Stimulated activated CD4-positive, alpha-beta T cell treated with anti-CD3 and anti-CD28 coated beads, Interleukin-4, amount 100 ng/mL, for 4 hours (primary cell): ENCODE measurements at places on chromosomes 3 and 15.

DNA sequence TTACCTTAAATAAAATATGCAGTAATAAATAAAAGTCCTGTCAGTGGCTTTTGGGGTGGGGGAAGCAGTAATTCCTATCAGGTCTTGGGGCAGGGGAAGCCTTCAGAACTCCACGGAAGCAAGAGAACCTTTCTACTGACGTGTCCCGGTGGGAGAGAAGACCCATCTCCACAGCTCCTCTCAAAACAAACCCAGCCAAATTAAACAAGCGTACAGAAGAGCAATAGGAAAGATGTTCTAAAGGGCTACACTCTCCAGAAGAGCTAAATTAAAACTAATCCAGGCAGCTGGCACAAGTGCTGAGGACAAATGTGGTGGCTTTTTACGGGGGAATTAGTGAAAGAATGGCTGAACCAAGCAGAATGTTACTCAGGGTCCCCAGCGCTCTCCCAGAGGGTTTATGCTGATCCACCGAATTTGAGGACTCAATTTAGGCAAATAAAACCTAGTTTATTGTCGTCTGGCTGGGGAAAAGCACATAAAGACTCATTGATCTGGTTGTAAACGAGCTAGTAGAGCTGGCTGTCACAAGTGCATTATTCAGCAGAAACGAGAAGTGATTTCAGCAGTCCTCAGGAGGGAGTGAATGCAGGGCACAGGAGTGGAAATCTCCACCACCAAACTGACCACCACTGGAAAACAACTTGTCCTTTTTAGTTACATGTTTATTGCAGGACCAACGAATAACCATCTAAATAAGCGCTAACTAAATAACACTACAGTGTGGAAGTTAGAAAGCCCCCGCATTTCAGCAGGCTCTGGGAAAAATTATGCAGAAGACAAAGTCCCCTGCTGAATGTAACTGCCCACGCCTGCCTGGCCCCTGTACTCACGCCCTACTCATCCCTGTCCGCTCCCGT, 13.5 kb downstream of the BFSP2 start:
- DNase-seq = no peak

GRCh38 chr3:44411031-44411645, 66.3 kb downstream of the ZNF445 start:
- DNase-seq = no peak

- DNase-seq = no peak
Measured at GRCh38 chr15:98397419-98397818, 250.9 kb upstream of the IGF1R start.

- no peak for DNase-seq
Measured at GRCh38 chr3:56339244-56339643, 129.0 kb downstream of the ERC2 start.

DNA sequence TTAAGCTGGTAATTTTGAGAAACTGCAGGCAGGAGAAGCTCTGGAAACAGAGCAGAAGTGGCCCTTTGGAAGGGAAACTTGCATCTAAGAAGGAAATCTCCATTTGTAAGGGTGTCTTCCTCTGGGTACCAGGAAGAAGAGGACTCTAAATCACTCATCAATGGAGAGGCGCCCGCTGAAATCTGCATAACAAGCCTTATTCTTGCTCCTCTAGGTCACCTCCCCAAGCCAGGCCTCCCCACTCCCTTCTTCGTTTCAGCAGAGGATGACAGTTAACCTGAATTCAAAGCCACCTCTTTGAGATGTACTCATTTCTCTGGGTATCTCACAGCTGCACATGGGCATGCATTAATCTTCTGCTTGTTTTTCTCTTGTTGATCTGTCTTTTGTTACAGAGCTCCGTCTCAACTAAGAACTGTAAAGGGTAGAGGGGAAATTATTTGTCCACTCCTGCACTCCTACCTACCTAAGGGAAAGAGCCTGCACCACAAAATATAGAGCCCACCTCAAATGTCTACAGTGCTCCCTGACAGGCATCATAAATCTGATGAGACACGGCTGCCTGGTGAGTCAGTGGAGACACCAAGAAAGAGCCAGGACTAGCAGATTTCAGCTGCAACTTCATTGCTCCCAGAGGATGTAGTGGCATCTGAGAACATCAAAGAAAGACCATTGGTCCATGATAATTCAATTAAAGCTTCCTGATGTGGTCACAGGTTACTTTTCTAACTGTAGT, 51.5 kb downstream of the GABRB3 start:
- no peak for DNase-seq

- no peak for DNase-seq
Measured at GRCh38 chr15:95162531-95162930, 931.2 kb downstream of the MCTP2 start.

- DNase-seq = no peak
Measured at GRCh38 chr3:53215816-53216215, 40.0 kb downstream of the TKT start.

- DNase-seq = no peak
Measured at GRCh38 chr3:34073111-34073510, 274.7 kb downstream of the PDCD6IP start.

DNA sequence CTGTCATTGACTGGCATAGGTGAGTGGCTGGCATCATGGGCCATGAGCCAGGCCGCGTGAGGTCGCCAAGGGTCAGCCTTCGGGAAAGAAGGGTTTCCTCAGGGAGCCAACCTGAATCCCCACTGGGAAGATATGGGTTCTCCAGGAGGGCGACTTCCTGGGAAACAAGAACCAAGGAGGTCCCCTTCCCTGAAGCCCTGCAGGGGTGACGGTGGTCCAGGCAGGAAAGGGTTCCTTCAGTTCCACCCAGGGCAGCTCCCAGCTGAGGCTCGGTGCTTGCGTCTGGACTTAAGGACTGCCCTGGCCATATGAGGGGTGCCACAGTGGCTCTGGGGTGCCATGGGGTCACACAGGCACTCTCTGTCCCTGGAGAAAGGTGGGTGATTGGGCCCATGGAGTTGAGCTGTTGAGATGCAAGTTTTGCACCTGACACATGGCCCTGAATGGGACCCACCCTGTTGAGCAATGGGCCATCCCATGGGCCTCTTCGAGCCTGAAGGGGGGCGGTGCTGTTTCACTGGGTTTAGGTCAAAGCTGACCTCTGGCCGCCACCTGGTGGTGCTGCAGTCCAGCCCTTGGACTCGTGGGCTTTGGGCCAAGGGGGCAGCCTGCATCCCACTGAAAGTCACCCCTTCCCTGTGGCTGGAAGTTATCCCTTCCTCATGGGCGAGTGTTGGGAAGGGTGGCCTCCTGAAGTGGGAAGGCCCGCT, 228.1 kb downstream of the SNRPN start:
- peak; percentile 1 for DNase-seq

- no peak for DNase-seq
Measured at GRCh38 chr15:72845981-72846383, 62.4 kb upstream of the ADPGK start.

DNA sequence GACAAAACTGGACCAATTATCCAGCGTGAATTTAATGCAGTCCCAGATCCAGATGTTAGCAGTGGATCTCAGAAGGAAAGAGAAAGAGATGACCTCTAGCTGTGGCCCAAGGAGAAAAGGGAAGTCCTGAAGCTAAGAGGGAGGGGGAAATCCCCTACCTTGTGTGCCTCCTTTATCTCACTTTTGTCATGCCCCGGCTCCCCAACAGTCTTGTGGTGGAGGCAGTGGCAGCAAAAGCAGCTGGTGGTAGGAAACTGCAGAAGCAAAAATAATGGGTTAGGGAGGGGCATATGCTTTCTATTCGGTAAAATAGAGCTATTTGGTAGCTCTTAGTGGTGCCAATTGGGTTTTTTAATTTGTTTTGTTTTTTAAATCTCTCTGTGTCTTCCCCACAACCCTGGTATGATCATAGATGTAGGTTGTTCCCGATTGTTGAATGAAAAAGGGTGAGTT, 56.5 kb downstream of the MCTP2 start:
- DNase-seq = no peak

- no peak for DNase-seq
Measured at GRCh38 chr3:194671511-194671899, 486 bp downstream of the LSG1 start.

GRCh38 chr15:50295966-50296365, 30.4 kb upstream of the HDC start:
- no peak for DNase-seq

GRCh38 chr3:51999846-52000245, 4.2 kb upstream of the RPL29 start:
- DNase-seq = no peak

GRCh38 chr3:161498259-161498921, 1.8 kb downstream of the OTOL1 start:
- DNase-seq = no peak

DNA sequence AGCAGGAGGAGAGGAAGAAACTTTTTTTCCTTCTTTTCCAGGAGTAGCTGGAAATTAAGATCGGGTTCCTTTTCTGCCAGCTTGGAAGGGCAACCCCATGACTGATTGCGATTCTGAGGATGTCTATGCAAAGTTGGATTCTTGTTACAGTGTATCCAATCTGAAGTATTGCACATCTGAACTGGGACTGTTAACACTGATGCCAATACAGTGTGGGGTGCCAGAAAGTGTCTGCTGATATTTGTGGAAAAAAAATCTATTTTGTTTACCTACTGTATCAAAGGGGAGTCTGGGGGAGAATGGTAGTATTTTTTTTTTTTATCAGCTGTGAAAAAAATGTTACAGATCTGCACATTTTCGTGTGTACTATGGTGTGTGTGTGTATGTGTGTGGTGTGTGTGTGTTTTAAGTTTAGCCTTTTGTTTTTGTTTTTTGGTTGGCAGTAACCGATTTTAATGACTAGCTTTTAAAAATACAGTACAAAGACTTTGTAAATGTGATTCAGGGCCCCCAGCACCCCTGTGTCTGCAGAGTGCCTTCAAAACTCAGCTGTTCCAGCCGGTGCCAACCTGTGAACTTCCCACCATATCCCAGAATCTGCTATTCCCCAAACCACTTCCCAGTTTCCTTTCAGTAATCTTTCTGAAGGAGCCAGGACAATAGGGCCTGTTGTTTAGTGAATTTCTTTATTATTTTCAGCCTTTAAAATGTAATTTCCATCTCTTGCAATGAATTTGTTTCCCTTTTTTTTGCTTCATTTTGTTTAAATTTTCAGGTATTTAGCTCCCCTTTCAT, 1.9 kb downstream of the RAP2B start:
- DNase-seq = no peak

DNA sequence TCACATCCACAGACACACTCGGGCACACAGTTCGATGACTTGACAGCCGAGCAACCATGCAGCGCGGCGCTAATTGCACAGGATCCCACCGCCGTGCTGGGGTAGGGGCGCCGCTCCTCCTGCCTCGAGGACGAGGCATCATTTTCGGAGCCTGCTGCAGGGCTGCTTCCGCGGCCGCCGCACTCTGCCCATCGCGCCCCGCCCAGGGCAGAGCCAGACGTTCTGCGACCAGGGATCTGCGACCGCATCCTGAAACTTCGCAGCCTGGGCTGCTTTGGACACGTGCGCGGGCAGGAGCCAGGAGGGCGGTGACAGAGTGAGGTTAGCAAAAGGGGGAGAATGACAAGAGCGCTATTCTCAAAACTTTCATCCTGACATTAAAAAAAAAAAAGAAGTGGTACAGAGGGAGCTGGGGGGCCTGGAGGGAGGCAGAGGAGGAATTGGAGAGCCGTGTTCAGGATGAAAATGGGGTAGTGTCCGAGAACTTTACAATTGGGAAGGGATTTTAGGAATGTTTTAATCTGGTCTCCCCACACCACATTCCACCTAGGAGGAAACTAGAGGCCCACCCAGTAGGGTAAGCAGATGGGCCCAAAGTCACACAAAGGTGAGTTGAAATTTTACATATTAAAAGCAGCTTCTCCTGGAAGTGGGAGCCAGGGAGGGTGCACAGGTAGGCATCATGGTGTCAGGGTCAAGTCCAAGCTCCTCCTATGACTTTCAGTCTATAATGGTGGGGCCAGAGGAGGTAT, 15.9 kb downstream of the IGDCC3 start:
- DNase-seq = no peak

DNA sequence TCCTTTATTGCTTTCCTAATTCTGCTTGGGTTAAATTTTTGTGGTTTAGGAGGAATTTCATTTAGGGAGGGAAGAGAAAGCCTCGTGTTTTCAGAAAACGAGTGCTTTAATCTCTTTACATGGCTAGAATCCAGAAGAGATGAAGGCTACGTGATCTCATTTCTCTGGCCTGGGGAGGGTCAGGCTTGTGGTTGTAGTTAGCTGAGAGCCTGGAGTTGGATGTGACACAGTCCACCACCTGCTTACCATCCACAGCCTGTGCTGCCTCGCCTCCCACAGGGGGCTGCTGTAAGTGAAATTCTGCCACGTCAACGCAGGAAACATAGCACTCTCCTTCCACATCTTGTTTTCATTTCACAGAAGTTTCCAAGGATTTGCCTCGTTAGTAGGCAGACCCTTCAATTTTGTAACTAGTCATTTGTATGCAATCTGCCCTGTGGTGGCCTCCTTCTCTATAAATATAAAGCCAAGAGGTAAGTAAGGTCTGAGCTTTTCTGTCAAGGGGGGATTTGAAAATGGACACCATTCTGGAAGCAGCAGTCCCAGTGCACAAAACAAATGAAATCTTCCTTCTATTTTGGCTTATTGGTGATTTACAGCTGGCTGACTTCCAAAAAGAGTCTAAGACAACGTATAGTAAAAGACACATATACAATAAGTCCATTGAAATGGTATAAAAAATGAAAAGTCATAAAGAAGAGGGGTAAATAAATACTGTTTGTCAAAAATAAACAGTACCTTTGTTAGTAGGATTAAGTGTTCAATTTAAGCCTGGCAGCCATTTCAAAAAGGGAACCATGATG, 3.4 kb downstream of the GXYLT2 start:
- no peak for DNase-seq

GRCh38 chr15:67781907-67782690, 43.2 kb upstream of the SKOR1 start:
- DNase-seq = no peak

GRCh38 chr3:122938783-122939425, 88.7 kb downstream of the SEMA5B start:
- no peak for DNase-seq

DNA sequence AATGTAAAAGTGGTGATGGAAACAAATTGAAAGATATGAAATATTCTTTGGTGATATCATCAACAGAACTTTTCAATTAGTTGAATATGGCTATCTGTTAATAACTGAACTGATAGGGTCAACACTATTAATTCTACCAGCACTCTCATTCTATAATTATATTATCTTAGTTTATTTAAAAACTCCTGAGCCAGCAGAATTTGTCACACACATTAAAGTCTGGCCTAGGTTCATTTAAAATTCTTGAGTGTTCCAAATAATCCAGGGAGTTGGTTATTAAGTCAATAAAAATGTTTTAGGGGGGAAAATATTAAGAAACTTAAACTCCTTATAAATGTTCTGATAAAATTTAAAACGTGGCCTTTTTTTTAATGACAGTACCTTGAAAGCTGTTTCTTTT, 189.6 kb upstream of the GRM7 start:
- no peak for DNase-seq

DNA sequence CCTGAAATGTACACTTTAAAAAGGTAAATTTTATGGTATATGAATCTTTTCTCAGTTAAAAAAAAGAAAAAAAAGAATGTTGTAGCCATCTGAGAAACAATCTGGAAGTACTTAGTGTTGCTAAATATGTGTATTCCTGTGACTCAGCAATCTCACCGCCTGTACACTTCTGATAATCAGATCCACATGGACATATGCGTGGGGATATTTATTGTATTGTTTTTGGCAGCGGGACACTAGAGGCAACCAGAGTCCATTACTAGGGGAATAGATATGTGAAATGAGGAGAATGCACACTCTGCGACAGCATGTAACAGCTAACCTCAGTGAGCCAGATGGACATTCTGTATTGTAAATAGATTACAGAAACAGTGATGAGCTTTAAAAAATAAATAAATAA, 65.4 kb downstream of the AQP9 start:
- no peak for DNase-seq
